ENCODE measurements at places on chromosomes 12 and 14.

- DNase-seq, result no peak
Observed at GRCh38 chr12:93704625-93705024, 27.4 kb downstream of the CRADD start.

DNA sequence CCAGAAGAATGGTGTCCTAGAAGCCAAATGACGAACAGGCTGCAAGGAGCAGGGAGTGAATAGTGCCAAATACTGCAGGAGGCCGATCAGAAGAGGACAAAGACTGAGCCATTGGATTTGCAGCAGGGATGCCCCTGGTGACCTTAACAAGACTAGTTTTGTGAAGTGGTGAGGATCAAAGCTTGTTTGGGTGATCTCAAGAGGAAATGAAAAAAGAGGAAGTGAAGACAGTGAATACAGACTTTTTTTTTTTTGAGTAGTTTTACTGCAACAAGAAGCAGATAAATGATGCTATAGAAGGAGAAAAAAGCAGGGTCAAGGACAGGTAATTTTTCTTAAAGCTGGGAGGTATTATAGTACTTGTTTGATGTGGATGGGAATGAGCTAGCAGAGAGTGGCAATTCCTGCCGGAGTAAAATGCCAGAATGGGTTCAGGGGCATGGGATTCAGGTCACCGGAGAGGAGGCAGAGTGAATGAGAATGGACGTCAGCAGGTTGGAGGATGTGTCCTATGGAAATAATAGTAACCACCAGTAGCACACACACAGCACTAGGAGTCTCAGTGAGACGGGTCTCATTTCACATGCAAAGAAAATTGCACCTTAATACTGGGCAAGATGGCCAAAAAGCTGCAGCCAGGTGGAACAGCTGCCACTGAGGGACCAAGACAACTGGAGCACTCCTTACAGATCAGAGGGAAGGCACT, 345.8 kb upstream of the CCDC196 start:
- DNase-seq, result no peak

DNA sequence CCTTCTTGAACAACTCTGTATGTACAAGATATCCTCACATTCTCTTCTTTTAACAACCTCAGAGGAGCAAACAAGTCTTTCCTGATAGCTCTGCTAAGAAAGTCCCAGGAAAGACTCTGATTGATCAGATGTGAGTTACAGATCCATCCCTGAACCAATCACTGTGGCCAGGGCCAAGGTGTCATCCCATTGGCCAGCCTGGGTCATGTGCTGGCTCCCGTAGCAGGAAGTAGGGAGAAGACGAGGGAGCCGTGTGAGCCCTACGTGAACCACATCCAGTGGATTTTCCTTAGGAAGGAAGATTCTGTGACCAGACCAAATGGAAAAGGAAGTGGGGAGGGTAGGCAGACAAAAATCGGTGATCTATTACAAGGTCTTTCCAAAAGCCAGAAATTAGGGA, 5.6 kb downstream of the P2RX7 start:
- no peak for DNase-seq

DNA sequence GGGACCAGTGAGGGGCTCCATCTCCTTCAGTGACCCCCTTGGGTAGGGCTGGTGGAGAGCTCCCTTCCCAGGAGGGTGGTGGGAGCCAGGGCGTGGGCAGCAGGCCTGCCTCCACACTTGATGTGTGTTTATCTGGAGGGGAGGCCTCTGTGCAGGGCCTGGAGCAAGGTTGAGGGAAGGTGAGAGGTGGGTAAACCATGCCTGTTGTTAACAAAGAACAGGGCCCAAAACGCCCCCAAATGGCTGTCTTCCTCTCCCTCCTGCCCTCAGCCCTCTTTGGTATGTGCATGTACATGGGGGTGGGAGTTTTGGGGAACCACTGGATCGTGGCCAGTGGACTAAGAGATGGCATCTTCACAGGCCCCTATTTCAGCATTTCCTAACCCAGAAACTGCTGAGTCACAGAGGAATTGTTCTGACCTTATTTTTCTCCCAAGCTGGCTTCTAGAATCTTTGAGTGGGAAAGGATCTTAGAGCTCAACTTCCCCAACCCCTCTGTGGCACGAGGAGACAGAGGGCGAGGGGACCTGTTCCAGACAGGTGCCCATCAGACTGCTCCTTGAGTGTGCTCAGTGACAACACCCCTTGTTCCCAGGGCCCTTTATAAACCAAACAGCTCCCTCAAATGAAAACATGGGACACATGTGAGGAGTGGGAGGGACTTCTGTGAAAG, 3.6 kb downstream of the SLC48A1 start:
- no peak for DNase-seq

- peak; percentile 48 for DNase-seq
Observed at GRCh38 chr14:44895716-44896115, 66.0 kb downstream of the KLHL28 start.

DNA sequence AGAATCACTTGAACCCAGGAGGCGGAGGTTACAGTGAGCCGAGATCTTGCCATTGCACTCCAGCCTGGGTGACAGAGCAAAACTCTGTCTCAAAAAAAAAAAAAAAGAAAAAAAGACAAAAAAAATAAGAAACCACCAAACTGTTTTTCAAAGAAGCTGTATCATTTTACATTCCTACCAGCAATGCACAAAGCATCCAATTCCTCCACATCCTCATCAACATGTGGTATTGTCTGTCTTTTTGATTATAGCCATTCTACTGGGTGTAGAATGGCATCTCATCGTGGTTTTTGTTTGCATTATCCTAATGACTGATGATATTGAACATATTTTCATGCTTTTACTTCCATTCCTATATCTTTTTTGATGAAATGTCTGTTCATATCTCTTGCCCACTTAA, 36.2 kb upstream of the GNG2 start:
- no peak for DNase-seq

GRCh38 chr12:31895449-31896150, 63.6 kb upstream of the RESF1 start:
- no peak for DNase-seq

DNA sequence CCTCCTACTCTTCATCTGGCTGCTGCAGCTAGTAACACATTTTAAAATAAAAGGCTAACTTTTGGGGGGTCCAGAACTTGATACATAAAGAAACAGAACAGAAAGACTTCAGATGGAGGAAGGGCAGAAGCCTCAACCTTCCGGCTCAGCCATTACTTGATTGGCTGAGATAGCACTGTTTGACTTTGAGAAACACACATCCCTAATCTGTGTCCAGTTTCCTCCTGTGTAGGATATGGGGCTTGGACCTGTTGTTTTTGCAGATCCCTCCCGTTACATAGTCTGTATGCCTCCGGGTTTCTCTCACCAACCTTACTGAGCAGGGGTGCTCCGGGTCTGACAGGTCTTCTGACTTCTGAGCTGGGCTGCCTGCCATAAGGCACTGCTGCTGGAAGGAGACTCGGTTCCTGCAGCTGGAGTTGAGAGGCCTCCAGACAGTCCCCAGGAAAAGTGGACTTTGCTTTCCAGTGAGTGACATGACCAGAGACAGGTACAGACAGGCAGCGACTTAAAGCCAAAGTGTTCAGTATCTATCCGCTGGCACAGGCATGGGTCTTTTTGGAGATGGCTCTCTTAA, 8.3 kb upstream of the ZNF641 start:
- no peak for DNase-seq

GRCh38 chr14:68085742-68086141, 266.2 kb downstream of the RAD51B start:
- DNase-seq, result no peak

Data from foreskin keratinocyte (primary cell).